ENCODE measurements at places on chromosomes 1 and 21.
A peak's percentile ranks its signal among the peaks of the same experiment; 100 is the strongest.

DNA sequence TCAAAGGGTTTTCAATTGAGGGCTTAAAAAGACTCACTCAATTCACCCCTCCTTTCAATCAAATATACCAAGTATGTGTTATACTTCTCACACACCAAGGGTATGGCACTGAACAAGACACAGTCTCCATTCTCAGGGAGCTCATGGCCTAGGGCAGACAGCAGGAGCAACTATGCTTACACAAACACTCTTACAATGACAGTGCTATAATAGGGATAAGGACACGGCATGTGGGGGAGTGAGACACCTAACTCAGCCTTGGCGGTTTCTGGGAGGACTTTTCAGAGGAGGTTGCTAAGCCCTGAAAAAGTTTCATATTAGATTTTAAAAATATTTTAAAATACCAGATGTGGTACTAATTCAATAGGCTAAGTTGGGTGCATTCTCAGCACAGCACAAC, 22.7 kb upstream of the SYT6 start:
- no peak for DNase-seq

DNA sequence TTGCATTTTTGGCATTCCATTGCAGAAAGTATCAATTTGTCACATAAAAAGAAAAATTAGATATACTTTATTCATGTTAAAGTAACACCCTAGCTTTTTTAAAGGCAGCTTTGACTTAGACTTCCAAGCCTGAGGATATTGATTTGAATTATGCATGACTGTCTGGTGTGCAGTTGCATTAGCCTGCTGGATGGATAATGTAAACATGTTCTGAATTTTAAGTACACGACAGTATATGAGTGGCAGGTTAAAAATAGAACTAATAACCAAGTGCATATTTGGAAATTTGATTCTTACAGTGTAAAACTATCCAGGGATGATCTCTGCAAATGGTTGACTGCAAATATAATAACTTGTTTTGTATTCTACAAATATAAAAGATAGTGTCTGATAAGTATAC, 124.0 kb downstream of the SYT14 start:
- DNase-seq = no peak

- no peak for DNase-seq
Measured at GRCh38 chr1:12636098-12636950, 7.6 kb upstream of the AADACL4 start.

- no peak for DNase-seq
Measured at GRCh38 chr1:207315435-207315834, 6.0 kb upstream of the CD55 start.

DNA sequence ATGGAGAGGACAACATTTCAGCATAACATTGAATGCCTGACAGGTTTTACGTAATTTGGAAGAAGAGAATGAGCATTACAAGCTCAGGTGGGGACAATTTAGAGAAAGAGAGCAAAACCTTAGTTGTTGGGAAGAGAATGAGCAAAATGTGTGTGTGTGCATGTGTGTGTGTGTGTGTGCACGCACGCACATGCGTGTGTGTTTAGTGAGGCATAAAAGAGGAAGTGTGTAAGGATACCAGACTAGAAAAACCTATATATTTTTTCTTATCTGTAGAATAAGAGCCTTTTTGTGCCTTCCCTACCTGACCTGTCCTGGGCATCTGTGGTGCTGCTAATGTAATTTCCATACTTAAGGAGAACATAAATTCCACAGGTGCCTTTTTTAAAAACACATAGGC, 99.0 kb upstream of the PLXNA2 start:
- no peak for DNase-seq

GRCh38 chr1:67824766-67825165, 8.5 kb downstream of the GNG12 start:
- DNase-seq = no peak

GRCh38 chr1:31585736-31586365, 9.5 kb downstream of the TINAGL1 start:
- no peak for DNase-seq

DNA sequence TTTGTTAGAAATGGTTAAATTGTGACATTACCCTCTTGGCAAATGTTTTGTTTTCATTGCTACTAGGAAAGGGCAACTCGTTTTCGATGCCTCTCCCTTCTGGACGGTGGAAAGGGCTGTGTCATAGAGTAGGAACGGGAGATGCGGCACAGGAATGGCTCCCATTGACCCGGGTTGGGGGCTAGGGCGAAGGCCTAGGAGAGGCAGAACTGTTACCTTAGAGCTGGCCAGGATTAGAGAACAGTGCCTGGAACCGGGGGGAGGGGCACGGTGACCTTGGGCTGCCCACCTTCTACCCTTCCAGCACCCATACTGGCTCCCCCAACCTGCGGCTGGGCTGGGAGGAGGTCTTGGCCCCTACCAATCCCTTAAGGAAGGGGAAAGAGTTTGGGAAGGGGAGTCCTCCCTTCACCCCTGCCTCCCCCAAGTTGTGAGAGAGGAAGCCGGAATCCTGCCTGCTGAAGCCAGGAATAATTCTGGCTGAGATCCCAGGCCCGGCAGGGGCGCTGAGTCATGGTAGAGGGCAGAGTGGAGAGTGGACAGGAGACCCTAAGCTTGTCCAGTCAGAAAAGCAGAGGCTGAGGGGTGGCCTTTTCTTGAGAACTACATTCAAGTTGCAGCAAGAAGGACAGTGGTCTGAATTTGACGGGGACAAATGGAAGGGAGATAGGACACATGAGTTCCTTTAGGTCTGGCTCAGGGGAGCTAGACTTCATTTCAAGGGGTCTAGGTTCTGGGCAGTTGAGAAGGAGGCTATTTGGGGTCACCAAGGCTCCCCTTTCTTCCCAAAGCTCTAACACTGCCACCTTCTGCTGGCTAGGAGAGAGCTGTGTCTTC, 8.2 kb downstream of the LMNA start:
- DNase-seq = peak; percentile 68

GRCh38 chr21:37257511-37257966, 9.6 kb downstream of the VPS26C start:
- DNase-seq = peak; percentile 40

GRCh38 chr1:17095141-17095540, 24.1 kb downstream of the PADI2 start:
- no peak for DNase-seq

DNA sequence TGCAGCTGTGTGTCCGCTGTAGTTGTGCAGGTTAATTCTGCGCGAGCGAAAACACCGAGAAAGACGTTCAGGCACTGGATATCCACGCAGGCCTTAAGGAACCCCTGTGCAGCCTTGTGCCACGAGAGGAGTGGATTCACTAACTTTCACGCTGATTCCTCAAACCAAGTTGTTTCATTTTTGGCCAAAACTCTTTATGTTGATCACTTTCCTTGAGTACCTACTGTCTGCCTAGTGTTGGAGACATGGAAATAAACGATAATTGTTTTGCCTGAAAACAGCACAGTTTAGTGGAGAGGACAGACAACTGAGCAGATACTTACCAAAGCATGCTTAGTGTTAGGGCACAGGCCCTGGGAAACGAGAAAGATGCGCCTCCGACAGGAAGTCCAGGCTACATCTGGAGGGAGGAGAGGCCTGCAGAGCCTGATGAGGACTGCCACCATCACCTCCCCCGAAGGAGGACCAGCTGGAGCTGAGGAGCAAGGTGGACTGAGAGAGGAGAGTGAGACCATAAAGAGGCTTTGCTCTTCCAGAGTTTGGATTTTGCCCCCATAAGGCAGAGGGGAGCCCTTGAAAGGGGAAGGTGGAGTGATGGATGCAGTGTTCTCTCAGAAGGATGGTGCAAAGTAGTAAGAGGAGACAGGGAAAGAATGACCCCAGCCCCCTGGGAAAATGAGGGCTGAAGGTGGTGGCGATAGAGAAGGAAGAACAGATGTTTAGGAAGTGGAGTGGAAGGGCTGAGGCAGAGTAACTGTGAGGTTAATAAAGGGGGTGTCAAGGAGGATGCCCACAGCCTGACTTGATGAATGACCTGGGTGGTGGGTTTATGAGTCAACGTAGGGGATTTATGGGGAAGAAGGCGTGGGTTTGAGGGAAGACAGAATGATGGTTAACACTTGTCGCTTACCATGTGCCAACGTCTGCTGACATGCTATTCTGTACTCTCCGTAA, 956 bp upstream of the SCAF4 start:
- no peak for DNase-seq

DNA sequence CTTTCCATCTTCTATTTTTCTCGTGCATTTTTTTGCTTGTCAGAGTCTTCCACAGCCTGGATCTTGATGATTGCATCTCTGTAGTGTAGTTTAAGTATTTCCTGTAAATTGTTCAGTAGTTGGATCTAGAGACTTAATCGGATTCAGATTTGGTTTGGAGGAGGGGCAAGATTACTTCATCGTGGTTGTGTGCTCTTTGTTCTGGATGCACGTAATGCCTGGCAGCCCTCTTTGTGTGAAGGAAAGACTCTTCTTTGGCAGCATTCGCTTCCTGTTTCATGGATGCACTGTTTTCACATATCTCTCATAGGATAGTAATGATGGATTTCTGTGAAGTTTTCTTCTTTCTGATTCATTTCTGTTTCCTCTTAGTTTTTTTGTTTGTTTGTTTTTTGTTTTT, 14.2 kb downstream of the SEMA4A start:
- DNase-seq = no peak

GRCh38 chr21:28083350-28083749, 909.3 kb downstream of the LTN1 start:
- no peak for DNase-seq

DNA sequence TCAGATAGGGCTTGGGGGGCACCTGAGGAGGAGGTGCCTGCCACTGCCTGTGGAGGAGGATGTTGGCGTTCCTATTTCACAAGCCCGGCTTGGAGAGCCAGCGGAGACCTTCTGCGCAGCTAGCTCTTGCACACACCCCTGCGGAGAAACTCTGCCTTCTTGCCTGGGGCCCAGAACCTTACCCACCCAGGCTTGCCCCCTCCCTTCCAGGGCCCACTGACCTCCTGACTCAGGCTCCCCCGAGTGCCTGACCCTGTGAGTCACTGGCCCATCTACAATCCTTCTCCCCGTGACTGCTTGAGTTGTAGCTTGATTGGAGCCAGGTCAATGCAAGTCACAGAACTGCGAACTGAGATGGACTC, 3.4 kb downstream of the HES2 start:
- no peak for DNase-seq

DNA sequence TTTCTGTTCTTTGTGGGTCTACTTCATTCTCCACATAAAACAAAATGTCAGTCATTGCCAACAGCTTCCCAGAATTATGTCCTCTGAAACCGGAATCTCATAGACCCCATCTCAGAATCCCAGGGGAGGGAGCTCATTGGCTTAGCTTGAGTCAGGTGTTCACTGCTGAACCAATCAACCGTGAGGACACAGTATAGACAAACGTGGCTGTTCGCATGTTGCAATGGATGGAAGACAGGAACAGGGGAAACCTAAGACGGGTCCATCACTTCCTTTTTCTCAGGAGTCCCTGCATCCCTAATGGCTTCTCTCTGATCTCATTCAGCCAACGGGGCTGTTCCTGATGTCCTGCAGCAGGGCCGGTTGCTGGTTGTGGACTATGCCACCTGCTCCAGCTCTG, 9.1 kb downstream of the CELA2A start:
- DNase-seq = no peak

- DNase-seq = no peak
Measured at GRCh38 chr1:62113507-62113906, 81.1 kb upstream of the L1TD1 start.

DNA sequence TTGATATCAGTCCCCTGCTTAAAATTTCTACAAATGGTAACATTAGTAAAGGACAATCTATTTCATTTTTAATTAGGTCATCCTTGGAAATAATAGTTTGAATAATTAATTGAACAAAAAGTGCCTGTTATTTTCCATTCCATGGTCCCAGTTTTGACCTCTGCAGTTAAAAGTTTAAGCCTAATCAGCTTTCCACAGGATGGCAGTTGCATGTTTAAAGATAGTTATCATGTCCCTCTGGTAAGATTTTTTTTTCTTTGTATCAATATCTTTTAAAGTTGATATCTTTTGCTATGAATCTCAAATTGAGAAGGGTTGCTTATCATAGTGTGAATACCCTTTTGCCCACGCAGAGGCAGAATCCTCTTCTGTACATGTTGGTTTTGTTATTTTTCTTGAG, 90.4 kb downstream of the HS2ST1 start:
- DNase-seq = no peak

- DNase-seq = no peak
Measured at GRCh38 chr1:7954683-7955082, 6.8 kb upstream of the PARK7 start.

GRCh38 chr1:157878059-157878458, 36.5 kb upstream of the CD5L start:
- DNase-seq = peak; percentile 4

DNA sequence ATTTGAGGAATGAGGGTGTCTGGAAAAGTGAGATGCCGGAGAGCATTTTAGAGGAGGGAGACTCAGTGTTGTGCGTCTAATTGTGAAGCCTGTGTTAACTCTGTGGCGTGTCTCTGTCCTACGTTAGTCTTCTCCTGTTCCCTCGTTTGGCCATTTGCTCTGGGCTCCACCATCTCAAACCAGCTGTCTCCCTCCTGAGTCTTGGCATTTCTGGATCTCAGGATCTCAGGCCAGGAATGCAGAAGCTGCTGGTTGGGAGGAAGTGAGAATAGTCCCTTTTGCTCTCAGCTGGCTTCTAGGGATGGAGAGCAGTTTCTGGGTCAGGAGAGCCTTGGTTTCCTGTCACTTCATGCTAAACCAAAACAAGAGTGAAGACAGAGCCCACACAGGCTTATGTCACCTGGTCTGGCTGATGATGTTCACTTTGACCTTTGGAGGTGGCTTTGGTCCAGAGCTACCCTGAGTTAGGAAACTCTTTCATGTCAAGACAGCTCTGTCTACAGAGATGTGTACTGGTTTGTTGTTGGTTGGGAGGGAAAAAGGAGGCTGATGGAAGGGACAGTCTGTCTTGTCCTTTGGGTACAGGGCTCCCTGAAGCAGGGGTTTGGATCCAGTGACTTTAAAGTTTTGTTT, 859 bp downstream of the NFASC start:
- no peak for DNase-seq

DNA sequence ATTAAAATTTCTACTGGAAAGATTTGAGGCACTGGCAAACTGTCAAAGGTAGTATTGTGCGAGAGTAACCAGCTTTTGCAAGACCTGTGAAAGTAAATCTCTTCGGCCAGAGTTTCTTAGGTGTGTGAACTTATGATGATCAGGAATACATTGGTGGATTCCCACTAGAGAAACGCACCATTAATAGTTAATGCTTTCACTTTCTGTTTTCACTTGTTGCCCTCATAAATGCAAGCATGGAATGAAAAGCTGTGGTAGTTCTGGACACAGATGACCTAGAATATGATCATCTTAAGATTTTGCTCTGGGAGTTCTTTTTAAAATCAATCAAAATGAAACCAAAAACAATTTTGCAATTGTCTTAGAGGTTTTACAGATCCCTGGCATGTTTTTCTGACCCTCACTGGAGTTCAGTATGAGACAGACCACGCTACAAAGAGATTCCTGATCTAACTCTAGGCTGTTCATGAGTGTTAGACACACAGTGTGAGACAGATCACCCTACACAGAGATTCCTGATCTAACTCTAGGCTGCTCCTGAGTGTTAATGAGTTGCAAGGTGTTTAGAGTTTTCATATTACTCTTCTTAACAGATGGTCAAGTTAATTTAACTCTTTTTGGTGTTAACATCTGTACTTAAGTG, 98.8 kb downstream of the SDCCAG8 start:
- no peak for DNase-seq

- no peak for DNase-seq
Measured at GRCh38 chr1:119081700-119082099, 58.8 kb downstream of the WARS2 start.

- no peak for DNase-seq
Measured at GRCh38 chr1:8027748-8028570, 1.9 kb upstream of the ERRFI1 start.

Measured in H54 (cell line).